ENCODE measurements at places on chromosomes 4 and X. TPM values are rescaled to one million over a fixed set of nuclear protein-coding genes. Genes with fewer than 3 reads are reported as not detected.

- no peak for DNase-seq
Measured at GRCh38 chr4:66501997-66502396, 831.7 kb upstream of the EPHA5 start.

GRCh38 chr4:110245577-110245976 is 47.2 kb upstream of the ELOVL6 start:
- no peak for DNase-seq

DNA sequence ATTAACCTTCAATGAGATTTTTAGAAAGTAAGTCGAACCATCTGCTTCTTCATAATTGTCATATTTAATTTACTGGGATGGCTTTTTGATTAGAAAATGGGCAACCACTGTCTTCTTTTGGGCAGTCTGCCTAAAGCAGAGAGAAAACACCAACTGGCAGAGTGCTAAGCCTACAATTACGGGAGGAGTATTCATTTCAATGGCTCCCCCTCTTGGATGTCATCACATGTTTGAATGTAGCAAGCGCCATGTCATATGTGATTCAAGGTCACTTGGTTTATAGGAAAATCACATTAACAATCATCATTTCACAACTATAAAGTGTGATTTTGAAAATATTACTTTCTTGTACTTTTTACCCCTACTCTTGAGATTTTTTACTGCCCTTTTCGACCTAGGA is 261.9 kb downstream of the FRMPD4 start:
- no peak for DNase-seq

GAGE2A gene
- total RNA-seq, result not detected
